Gastroesophageal sphincter (tissue), 4 donors: ENCODE measurements at places on chromosomes 1 and 21.

- H3K27me3 ChIP-seq = no peaks in the 10 kb centered on the region
- peak; percentile 52 for ATAC-seq
- H3K4me1 ChIP-seq = peaks cover 67% of the 10 kb centered on the region
- peak overlapping the region; percentile 52 for H3K4me3 ChIP-seq
These were observed 10.0 kb upstream of the FAAP20 start for GRCh38 chr1:2204415-2205190.

- H3K27ac ChIP-seq = no peak overlapping the region
- no peaks in the 10 kb centered on the region for H3K27me3 ChIP-seq
- no peak overlapping the region for H3K4me3 ChIP-seq
- ATAC-seq = no peak
These were observed 92.8 kb downstream of the ETS2 start for GRCh38 chr21:38898422-38899096.

- no peaks in the 10 kb centered on the region for H3K4me1 ChIP-seq
- no peak for ATAC-seq
- peaks cover 93% of the 10 kb centered on the region for H3K36me3 ChIP-seq
- H3K4me3 ChIP-seq = no peak overlapping the region
- H3K27ac ChIP-seq = no peak overlapping the region
These were observed 39.8 kb downstream of the MYSM1 start for GRCh38 chr1:58660105-58660504.

DNA sequence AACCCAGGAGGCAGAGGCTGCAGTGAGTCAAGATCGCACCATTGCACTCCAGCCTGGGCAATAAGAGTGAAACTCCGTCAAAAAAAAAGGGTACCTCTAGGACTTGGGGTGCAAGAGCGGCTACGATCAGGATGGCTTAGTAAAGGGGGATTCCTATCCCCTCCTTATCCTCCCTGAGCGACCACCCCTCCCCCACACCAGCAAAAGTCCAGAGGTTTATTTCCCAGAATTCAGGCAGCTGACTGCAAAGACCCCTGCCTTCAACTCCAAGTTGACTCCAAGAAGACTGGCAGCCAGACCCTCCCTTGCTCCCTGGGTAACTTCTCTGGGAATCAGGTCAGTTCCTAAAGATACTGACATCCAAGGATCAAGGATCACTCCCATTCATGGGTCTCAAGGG is 12.4 kb upstream of the PRDM16 start:
- no peaks in the 10 kb centered on the region for H3K4me1 ChIP-seq
- no peaks in the 10 kb centered on the region for H3K36me3 ChIP-seq
- peaks cover 78% of the 10 kb centered on the region for H3K27me3 ChIP-seq

DNA sequence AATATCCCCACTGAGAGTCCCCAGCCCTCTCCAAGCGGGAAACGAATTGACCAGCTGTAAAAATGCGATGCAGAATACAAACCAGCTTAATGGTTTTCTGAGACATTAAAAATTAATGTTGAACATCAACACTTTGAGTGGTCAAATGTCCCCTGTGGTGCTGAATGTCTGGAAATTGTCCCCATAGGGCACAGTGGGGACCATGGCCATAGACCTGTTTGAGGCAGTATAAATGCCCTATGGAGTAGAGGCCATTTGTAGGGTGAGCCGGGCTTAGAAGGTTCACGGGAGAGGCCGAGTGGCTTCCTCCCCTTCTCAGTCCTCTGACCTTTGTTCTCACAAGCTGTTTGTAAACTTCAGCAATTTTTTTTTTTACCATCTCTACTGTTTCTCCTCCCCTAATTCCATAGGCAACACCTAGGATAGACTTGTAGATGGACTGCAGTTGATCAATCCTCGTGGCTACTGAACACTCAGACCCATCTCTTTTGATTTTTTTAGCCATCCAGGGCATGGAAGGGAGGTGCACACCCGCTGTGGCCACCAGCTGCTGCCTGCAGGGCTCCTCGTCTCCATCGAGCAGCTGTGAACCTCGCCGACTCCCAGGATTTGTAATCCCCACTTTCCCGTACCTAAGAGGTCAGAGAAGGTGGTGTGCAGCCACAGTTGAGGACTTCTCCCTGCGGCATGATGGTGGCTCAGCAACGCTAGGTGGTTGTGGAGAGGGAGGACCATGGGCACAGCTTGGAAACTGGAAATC is 41.0 kb downstream of the KAZN start:
- ATAC-seq = no peak
- H3K36me3 ChIP-seq = no peaks in the 10 kb centered on the region
- H3K4me1 ChIP-seq = no peaks in the 10 kb centered on the region
- peaks cover 27% of the 10 kb centered on the region for H3K27me3 ChIP-seq
- H3K4me3 ChIP-seq = no peak overlapping the region

GRCh38 chr1:207308451-207309190 is 12.9 kb upstream of the CD55 start:
- H3K4me1 ChIP-seq = peaks cover 4% of the 10 kb centered on the region
- H3K27ac ChIP-seq = no peak overlapping the region

DNA sequence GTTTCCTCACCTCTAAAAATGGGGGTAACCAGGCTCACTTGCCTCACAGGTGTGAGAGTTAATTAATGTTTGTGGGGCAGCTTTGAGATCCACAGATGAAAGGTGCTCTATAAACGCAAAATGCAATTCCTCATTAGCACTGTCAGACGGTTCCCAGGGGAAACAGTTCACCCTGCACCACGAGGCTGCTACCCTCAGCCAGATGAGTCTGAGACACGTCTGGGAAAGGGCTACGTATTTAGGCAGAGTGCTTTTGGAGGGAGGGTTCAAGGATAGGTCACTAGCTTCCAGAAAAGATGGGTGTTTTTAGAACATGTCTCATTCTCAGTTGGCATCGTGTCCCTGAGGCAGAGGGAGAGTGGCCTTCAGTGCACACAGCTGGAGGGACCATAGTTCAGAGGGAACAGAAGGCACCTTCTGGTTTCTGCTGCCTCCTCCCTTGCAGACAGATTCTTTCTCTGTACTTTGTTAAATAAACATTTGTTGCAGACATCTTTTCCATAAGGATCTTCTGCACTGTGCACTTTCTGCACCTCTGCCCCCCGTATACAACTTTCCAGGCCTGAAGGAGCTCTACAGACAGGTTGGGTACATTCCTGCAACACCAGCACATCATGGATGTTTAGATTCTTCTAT is 139.9 kb downstream of the CLIC6 start:
- H3K27me3 ChIP-seq = no peaks in the 10 kb centered on the region
- H3K36me3 ChIP-seq = no peaks in the 10 kb centered on the region
- H3K4me3 ChIP-seq = no peak overlapping the region
- H3K4me1 ChIP-seq = no peaks in the 10 kb centered on the region

- H3K4me3 ChIP-seq = no peak overlapping the region
- H3K4me1 ChIP-seq = peaks cover 7% of the 10 kb centered on the region
- ATAC-seq = no peak
- H3K27me3 ChIP-seq = no peaks in the 10 kb centered on the region
- no peaks in the 10 kb centered on the region for H3K36me3 ChIP-seq
These were observed 561 bp upstream of the ARHGEF19 start for GRCh38 chr1:16213013-16213412.

DNA sequence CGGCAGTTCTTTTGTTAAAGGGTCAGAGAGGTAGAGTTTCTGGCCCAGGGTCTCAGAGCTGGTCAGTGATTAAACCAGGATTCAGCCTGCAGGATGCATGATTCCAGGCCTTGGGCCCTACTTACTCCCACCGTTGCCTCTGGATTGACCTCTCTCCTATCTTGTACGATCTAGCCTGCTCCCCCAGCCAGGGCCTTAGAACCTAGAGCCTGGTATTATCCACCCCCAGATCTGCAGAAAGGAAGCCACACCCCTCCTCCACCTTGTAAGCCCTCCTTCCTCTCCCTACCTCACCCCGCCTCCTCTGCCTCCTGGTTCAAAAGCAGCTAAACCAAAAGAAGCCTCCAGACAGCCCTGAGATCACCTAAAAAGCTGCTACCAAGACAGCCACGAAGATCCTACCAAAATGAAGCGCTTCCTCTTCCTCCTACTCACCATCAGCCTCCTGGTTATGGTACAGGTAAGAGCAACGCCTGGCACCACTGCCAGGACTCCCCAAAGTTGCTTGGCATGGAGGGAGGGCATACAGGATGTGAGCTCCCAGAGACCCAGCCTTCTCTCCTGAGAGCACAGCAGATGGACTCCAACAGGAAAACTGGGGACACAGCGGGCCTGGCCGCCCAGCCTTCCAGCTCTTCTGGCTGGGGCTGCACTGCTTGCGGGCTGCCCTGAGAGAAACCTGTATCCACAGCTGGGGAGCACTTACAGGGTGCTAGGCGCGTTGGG is at the start of gene CD52:
Gene CD52, plus strand, starts transcription at position 347 of the 726 bp plus-strand sequence. Its CDS starts 60 bp downstream, at position 407.
- ATAC-seq = no peak
- no peaks in the 10 kb centered on the region for H3K36me3 ChIP-seq
- H3K27ac ChIP-seq = peak within 1 kb of the TSS; percentile 36
- no peaks in the 10 kb centered on the region for H3K4me1 ChIP-seq

- peaks cover 68% of the 10 kb centered on the region for H3K4me1 ChIP-seq
- no peaks in the 10 kb centered on the region for H3K27me3 ChIP-seq
- H3K36me3 ChIP-seq = no peaks in the 10 kb centered on the region
These were observed 57.0 kb upstream of the SYNC start for GRCh38 chr1:32759521-32759981.

DNA sequence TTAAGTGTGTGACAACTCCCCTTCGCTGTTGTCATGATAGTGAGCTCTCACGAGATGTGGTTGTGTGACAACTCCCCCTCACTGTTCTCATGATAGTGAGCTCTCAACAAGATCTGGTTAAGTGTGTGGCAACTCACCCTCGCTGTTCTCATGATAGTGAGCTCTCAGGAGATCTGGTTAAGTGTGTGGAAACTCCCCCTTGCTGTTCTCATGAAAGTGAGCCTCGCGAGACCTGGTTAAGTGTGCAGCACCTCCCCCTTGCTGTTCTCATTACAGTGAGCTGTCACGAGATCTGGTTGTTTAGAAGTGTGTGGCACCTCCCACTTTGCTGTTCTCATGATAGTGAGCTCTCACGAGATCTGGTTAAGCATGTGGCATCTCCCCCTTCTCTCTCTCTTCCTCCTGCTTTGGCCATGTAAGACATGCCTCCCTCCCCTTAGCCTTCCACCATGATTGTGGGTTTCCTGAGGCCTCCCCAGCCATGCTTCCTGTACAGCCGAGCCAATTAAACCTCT is 25.1 kb upstream of the LSS start:
- peaks cover 100% of the 10 kb centered on the region for H3K36me3 ChIP-seq
- no peak overlapping the region for H3K4me3 ChIP-seq
- H3K27me3 ChIP-seq = no peaks in the 10 kb centered on the region
- H3K4me1 ChIP-seq = no peaks in the 10 kb centered on the region
- H3K27ac ChIP-seq = no peak overlapping the region

DNA sequence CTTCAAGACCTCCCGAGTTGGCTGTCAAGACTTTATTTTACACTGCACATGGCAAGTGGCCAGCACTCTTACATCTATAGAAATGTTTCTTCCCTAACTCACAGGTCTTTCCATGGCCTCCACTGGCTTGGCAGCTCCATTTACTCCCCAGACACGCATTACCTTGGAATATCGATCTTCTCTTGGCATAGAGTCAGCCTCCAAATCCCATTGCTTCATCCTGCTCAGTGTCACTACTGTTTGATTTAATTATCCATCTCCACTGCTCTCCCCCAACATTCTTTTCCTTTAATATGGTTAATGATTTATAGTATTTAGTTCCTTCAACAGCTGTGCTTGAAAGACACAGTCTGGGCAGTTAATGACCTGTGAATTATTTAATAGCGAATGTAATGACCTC is 241.2 kb upstream of the MAP1LC3C start:
- ATAC-seq = no peak
- no peaks in the 10 kb centered on the region for H3K36me3 ChIP-seq
- no peaks in the 10 kb centered on the region for H3K4me1 ChIP-seq
- no peaks in the 10 kb centered on the region for H3K27me3 ChIP-seq

DNA sequence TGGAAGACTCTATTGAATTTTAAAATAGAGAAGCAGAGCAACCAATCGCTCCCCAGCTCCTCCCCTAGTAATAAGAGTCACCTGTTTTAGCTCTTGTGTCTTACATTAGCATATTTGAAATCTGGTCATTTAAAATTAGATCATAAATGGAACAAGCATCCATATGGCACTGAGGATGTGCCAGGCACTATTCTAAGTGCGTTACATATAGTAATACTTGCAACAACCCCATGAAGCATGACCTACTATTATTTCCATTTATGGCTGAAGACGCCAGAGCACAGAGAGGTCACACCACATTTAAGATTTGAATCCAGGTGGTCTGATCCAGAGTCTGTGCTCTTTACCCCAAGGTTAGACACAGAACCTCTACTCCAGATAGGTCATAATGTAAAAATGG is 82.0 kb upstream of the HIVEP3 start:
- no peaks in the 10 kb centered on the region for H3K4me1 ChIP-seq
- no peaks in the 10 kb centered on the region for H3K36me3 ChIP-seq
- no peak overlapping the region for H3K27ac ChIP-seq
- H3K4me3 ChIP-seq = no peak overlapping the region

GRCh38 chr1:65141394-65141793 is 6.6 kb upstream of the AK4 start:
- ATAC-seq = no peak
- H3K27me3 ChIP-seq = no peaks in the 10 kb centered on the region
- H3K4me1 ChIP-seq = no peaks in the 10 kb centered on the region
- no peaks in the 10 kb centered on the region for H3K36me3 ChIP-seq
- H3K27ac ChIP-seq = no peak overlapping the region
- H3K4me3 ChIP-seq = no peak overlapping the region

DNA sequence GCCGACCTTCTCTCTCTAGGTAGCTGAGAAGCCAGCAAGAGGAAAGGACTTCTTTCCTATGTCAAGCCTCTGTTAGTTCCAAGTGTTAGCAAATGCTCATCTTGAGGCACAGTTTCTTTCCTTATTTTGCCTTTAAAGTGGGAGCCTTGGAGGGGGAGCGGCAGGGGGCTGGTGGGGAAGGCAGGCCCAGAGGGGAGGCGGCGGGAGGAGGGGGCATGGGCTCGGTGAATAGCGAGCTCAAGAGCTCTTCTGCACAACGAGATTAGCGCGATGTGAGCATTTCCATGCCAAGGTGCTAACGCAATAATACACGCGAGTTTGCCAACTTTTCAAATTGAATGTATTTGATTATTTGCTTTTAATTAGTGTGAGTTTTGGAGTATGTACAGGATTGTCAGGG is 372.6 kb downstream of the RPS6KC1 start:
- no peak for ATAC-seq
- no peaks in the 10 kb centered on the region for H3K4me1 ChIP-seq
- H3K36me3 ChIP-seq = no peaks in the 10 kb centered on the region

GRCh38 chr21:39016740-39017315 is 166.4 kb downstream of the PSMG1 start:
- H3K4me1 ChIP-seq = peaks cover 12% of the 10 kb centered on the region
- ATAC-seq = no peak
- H3K36me3 ChIP-seq = no peaks in the 10 kb centered on the region
- no peaks in the 10 kb centered on the region for H3K27me3 ChIP-seq

GRCh38 chr1:107479865-107480350 is 339.1 kb downstream of the NTNG1 start:
- no peaks in the 10 kb centered on the region for H3K27me3 ChIP-seq
- no peaks in the 10 kb centered on the region for H3K36me3 ChIP-seq
- H3K27ac ChIP-seq = no peak overlapping the region

- H3K4me3 ChIP-seq = no peak overlapping the region
- no peak overlapping the region for H3K27ac ChIP-seq
- no peaks in the 10 kb centered on the region for H3K27me3 ChIP-seq
- no peaks in the 10 kb centered on the region for H3K36me3 ChIP-seq
- H3K4me1 ChIP-seq = no peaks in the 10 kb centered on the region
These were observed 1.7 kb upstream of the C2CD2 start for GRCh38 chr21:41955516-41955915.
